A549 (cell line): ENCODE measurements at places on chromosomes 7 and 10.

- no peak for DNase-seq
Observed at GRCh38 chr10:102404361-102405107, 9.0 kb downstream of the NFKB2 start.

DNA sequence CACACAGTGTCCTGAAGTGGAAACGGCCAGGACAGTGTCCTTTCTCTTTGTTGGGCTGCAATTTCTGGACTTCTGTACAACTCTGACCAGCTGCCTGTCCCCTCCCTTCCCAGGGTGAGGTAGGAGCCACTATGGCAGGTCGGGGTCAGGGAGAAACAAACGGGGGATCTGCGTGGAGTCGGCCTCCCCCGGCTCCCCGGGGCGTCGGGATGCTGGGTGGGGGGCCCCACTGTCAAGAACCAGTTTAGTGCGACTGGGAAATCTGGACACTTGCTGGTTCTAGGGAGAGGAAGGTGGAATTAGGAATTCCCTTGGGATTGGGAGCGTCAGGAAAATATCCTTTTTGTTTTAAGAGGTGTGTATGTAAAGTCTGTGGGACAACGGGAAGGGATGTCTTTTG, 567 bp downstream of the SYCE1 start:
- no peak for DNase-seq

DNA sequence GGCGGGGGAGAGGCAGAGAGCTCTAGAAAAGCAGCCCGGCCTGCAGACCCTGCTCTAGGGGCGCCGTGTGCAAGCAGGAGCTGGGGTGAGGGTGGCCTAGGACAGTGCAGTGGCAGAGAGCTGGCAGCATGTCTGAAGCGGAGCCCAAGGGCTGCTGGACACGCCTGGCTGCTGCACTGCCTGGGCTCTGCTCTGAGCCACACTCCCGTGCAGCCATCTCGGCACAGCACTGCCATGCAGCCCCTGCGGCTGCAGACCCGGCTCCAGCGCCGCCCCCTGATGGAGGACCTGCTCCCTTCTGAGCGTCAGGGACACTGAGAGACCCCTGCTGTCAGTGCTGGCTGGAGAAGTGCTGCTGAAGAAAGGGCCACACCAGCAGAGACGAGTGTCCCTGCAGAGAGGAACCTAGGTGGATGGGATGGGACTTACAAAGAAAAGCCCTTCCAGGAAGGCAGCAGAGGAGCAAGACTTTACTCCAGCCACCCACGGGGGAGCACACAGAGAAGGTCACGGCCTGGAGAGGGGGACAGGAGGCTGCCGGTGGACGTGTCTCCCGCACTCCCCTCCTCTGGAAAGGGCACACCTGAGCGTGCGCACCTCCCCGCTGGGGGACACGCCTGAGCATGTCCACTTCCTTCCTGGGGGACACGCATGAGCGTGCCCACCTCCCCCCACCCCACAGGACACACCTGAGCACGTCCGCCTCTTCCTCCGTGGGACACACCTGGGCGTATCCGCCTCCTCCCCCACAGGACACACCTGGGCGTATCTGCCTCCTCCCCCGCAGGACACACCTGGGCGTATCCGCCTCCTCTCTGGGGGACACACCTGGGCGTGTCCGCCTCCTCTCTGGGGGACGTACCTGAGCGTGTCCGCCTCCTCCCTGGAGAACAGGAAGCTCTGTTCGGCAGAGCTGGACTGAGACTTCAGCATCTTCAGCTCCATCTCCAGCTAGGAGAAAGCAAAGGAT, 252.9 kb downstream of the MAD1L1 start:
- no peak for DNase-seq

DNA sequence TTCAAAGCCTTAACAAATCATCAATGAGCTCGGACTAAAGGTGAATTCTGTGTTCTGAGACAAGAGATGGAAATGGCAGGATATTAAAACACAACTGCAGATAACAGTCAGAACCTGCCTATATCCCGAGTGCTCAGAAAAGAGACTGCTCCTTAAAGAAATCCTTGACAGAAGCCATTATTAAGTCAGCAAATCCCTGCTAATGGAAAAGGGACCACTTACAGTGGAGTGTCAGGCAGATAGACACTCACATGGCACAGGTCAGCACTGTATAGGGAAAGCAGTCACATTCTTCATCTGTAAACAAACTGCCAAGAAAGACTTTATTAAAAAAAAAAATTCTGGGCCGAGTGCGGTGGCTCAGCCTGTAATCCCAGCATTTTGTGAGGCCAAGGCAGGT, 147.5 kb upstream of the LRRTM3 start:
- DNase-seq: no peak

GRCh38 chr7:44797329-44798258, 1.1 kb downstream of the PPIA start:
- DNase-seq: peak; percentile 81

GRCh38 chr7:93146036-93146435, 2.1 kb downstream of the SAMD9L start:
- no peak for DNase-seq

DNA sequence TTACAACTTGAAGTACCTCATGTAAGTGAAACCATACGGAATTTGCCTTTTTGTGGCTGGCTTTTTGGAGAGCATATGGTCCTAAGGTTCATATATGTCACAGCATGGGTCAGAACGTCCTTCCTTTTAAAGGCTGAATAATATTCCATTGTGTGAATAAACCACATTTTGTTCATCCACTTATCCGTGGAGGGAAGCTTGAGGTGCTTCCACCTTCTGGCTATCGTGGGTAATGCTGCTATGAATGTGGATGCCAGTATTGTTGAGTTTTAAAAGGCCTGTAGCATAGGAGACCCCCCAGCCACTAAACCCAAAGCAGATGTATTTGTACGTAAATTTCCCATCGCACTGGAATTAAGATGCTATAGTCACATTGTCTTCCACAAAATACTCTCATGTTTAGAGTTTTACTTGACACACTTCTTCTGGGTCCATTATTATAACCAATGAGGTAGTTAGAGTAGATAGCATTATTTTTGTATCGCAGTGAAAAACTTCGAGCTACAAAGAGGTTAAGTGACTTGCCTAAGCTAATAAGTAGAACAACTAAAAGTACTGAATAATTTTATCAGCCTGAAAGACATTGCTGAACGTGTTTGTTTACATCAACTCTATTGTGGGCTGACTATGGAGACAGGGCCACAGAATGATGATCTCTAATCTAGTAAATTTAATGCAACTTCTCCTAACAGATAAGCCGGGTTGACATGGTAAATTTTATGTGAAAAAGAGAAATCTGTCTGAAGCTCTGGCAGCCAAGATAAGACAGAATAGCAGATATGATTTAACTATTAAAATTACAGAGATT, 183.0 kb upstream of the CTBP2 start:
- DNase-seq: peak; percentile 49

- peak; percentile 55 for DNase-seq
Observed at GRCh38 chr10:44857363-44858016, 53.6 kb upstream of the TMEM72 start.
